NCI-H187 (cell line): ENCODE measurements at places on chromosomes 16 and 17.

- DNase-seq: no peak
These were observed 5.3 kb downstream of the XYLT1 start for GRCh38 chr16:17465460-17465859.

DNA sequence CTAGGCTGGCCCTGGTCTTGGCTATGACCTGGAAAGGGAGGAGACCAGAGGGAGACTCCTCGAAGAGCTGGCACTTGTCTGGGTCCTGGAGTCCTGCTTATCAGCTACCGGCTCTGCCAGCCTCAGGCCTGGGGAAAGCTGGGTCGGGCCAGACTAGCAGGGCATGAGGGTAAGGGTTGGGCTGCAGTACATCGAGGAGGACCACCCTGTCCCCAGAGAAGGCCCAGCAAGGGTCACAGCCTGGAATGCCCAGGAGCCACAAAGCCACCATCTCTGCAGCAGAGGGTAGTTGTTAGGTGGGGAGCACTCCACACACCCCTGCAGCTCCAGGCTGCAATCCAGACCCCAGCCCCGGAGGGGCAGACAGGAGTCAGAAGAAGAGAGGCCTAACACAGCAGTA is 54.0 kb downstream of the SLC6A2 start:
- DNase-seq: no peak

DNA sequence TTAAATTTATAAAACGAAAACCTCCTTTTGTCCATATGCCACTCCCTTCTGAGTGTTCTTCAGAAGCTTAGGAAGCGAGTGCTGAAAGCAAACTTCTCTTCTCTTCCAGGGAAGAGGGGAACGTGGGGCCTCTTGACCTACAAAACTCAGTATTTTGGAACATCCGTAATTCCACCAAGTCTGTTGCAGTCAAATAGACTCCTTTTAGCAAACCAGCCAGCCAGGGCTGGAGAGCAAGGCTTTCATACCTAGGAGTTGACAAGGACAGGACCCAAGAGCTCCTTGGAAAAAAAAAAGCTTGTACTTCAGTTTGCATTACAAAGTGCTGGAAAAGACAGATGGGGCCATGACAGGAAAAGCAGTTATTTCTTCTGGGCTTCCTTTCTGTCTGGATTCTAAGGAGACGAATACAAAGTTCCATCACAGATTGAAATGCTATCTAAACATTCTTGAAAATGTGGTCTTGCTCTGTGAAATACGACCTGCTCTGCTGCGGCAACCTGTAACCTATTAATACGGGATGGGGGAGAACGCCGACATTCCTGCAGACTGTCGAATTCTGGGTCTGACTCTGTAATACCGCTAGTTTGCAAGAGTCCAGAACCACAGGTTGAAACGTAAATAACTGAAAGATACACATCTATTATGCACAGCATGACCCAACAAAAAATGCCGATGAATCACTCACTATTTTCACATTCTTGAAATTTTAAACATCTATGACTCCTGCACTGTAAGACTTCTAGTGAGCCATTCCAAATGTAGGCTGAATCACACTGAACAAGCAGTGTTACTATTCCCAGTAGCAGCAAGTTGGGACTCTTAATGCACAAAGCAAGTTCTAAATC is 20.6 kb downstream of the VPS53 start:
- DNase-seq: no peak

DNA sequence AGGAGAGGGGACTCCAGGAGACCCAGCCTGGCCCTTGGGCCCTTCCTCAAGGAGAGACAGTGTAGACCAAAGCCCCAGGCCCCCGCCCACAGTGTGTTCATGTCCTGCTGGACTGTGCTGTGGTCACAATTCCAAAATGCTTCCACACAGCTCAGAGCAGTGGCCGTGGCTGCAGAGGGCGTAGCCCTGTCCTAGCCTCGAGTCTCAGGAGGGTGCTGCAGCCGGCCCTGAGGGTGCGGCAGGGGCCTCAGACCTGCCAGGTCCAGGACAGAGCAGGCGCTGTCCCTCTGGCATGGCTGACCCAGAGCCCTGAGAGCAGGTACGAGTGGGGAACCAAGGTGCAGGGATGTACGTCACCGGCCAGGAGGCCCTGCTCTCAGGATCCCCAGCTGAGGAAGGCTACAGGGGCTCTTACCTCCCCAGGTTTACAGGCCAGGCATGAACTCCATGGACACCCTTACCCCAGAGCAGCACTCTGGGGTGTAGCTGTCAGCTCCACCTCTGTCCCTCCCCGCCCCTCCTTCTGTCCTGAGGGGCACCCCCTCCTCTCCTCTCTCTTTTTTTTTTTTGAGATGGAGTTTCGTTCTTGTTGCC is 7.3 kb downstream of the DBNDD1 start:
- no peak for DNase-seq

- no peak for DNase-seq
These were observed 10.5 kb downstream of the TSPOAP1 start for GRCh38 chr17:58318065-58318481.

- no peak for DNase-seq
These were observed 144.7 kb upstream of the TBX2 start for GRCh38 chr17:61254904-61255303.

GRCh38 chr16:67311607-67312488 is 14.7 kb downstream of the KCTD19 start:
- no peak for DNase-seq

DNA sequence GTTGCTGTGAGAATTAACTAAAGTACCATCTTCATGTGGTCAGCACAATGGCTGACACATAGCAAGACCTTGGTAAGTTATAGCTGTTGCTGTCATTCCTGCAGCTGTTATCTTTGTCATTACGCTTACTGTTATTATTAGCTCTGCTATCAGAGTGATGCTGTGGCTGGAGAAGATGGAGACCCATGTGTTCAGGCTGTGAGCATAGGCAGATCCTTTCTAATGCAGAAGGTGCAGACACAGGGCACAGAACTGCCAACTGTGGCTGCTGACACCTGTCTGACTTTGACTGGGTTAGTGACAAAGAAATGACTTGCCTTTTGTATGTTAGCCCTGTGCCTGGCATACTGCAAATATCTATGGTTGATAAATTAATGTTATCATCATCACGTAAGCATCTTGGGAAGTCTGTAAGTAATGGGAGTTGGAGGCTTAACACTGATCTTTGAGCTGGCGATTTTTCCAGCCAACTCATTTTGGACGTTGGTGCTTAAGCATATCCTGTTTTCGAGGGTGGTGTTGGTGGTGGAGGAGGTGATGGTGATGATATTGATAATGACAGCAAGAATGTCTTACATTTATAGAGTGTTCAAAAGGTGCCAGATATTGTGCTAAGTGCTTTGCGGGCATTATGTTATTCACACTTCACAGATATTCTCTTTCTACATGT is 695.3 kb downstream of the WWOX start:
- no peak for DNase-seq

DNA sequence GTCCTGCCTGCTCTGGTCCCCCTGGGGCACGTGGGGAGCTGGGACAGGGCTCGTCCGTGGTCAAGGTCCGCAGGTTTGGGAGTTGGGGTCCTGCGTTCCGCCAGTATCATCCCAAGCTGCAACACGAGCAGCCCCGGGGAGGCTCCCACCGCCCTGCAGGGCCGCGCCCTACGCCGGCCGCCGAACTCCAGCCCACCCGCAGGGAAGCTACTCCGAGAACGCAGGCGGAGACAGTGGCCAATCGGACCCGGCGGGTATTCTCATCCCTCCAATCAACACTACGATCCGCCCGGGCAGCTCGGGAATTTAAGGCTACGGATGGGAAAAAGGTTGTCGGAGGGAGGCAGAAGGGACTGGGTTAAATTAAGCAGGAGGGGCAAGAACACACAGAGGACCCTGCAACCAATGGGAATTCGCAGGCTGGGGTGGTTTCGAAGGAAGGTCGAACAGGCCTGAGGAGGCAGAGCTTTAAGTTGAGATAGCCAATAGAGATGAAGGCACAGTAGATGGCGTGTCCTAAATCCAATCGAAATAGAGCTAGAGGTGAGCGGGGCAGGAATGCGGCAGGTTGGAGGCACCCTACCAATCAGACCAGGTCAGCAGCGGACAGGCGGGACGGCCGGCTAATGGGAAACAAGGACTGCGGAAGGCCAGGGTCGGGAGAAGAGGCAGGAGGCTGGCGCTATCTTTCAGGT is 626 bp downstream of the SPAG7 start:
- DNase-seq: peak; percentile 88

DNA sequence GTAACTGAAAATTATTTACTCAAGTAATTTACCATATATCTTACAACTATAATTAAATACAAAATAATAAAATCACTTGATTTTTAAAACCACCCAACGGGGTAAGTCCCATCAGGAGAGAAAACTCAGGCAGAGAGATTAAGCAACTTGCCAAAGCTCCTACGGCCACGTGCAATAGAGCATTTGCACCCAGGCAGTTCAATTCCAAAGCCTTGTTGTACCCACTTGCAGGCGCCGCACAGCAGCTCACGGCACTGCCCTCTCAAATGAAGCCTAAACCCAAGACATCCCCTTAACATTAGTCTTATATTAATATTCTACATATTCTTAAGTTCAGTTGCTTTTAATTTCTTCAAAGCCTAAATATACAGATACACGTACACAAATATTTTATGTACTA is 75.7 kb downstream of the SPAG9 start:
- DNase-seq: no peak

DNA sequence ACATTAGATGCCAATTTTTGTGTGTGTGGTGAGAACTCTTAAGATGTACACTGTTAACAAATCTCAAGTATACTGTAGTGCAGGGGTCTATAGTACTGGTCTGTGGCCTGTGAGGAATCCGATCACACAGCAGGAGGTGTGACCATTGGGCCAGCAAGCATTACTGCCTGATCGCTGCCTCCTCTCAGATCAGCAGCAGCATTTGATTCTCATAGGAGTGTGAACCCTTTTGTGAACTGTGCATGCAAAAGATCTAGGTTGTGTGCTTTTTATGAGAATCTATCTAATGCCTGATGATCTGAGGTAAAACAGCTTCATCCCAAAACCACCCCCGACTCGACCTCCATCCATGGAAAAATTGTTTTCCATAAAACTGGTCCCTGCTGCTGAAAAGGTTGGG is 12.6 kb downstream of the ZNF267 start:
- DNase-seq: no peak

DNA sequence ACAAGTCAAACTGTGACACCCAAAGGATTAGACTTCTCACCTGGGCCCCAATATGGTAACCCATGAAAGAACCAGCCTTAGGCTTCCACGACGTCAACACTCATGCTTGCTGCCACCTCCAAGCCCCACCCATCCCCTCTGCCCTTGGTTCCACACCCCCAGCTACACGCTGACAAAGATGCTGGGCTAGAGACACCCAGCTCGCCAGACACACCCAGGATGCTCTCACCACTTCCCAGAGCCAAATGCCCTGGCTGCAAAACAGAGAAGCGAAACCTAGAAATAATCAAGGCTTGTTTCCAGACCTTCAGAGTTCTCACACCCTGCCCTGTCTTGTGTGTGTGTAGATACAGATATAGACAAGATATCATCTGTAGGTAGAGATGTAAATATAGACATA is 26.0 kb upstream of the ADCY9 start:
- no peak for DNase-seq

DNA sequence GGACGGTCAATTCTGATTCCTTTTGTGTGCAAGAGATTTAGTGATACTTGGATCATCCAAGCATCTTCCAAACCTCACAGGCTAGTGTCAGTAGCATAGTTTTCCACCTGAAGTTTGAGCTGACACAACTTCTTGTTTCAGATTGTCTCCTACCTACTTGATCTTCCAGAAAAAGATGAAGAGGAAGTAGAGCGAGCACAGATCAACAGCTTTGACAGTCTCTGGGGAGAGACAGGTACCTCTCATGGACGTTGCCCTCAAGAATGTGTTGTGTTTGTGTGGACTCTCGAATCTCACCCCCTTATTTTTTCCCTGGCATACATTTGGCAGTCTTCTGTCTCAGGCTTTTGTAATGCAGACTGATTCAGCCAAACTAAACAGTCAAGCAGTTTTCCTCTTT is 47.4 kb downstream of the CYB561 start:
- DNase-seq: no peak

DNA sequence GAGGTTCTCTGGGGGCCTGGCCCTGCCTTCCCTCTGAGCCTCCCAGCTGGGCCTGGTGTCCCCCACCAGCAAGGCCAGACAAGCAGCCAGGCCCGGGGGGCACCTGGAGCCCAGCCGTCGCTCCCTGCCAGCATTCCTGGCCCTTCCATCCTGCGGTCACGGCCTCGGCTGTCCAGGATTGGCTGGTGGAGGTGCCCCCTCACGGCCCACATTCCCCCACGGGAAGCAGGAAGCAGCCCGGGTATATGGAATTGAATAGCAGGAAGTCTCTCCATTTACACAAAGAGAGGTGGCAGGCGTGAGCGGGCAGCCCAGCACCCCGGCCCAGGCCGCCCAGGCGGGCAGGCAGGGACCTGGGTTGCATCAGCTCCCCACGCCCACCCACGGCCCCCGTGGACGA is 14.5 kb downstream of the TRAF7 start:
- no peak for DNase-seq
